ENCODE measurements at places on chromosomes 2 and 18.

- DNase-seq = no peak
Observed at GRCh38 chr2:239666053-239666854, 265.4 kb upstream of the HDAC4 start.

DNA sequence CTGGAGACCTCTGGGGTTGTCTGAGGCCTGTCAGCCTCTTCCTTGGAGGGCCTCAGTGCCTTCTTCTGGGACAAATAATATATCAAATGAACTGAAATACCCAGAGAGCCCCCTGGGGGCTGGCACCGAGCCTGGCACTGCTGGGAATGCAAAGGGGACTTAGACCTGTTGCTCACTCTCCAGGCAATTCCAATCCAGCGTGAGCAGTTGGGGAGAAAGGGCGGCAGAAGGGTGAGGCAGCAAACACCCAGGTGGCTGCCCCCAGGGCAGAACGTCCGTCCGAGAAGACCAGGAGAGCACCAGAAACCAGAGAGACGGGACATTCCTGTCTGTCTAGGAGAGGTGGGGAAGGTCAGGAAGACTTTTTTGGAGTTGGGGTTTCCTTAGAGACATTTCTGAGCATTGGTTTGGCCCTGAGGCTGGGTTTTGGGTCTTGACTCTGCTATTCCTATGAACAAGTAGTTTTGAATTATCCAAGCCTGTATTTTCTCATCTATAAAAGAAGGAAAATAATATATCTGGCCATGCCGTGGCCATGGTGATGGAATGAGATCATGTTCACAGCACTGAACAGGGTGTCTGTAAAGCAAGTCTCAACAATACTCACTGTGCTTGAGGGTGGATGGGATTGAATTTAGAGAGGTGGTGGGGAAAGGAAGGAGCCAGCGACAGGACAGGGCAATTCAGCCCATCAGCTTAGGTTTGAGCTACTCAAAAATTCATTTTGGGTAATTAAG, 44.3 kb upstream of the ZBTB7C start:
- no peak for DNase-seq

GRCh38 chr18:995629-996028, 91.0 kb downstream of the ADCYAP1 start:
- DNase-seq = no peak

GRCh38 chr2:207085110-207085509, 80.6 kb downstream of the KLF7 start:
- no peak for DNase-seq

- no peak for DNase-seq
Observed at GRCh38 chr2:111975053-111975552, 76.7 kb downstream of the MERTK start.

All from occipital lobe (tissue), 3 donors.